Adipocyte (in vitro differentiated cells): ENCODE measurements at places on chromosomes 12 and 14.

- DNase-seq, result no peak
Observed at GRCh38 chr12:126932156-126932555, 1334.8 kb upstream of the TMEM132C start.

DNA sequence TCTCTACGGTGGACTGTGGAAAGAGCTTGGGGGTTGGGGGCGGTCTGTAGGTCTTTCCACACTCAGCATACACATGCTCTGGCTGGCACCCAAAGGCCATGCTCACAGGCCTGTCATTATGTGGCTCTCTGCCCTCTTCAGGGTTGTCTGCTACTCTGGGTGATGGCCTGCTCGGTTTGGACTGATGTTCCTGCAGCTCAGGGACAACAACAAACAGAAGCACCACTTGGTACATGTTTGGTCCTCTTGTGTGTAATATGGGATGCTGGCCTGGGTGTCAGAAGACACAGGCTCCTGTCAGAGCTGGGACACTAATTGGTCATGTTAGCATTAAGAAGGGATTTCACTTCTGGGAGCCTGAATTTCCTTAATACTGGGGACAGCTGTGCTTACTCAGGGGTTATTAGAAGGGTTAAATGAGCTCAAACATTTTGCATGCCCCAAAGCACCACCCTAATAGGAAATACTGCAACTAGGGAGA is 32.7 kb upstream of the SELPLG start:
- peak; percentile 56 for DNase-seq

DNA sequence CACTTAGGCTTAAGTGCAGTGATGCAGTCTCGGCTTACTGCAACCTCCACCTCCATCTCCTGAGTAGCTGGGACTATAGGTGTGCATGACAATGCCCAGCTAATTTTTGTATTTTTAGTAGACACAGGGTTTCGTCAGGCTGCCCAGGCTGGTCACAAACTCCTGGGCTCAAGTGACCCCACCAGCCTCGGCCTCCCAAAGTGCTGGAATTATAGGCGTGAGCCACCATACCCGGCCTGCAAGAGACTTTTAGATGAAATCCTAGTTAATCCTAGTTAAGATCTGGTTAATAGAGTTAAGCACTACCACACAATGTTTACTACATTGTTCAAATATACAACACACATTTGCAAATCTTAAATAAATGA is 196.5 kb upstream of the AMIGO2 start:
- no peak for DNase-seq

- peak; percentile 42 for DNase-seq
Observed at GRCh38 chr12:16165506-16165905, 112.0 kb downstream of the SLC15A5 start.

- DNase-seq, result peak; percentile 68
Observed at GRCh38 chr12:10101042-10101579, 2.3 kb upstream of the CLEC1A start.

DNA sequence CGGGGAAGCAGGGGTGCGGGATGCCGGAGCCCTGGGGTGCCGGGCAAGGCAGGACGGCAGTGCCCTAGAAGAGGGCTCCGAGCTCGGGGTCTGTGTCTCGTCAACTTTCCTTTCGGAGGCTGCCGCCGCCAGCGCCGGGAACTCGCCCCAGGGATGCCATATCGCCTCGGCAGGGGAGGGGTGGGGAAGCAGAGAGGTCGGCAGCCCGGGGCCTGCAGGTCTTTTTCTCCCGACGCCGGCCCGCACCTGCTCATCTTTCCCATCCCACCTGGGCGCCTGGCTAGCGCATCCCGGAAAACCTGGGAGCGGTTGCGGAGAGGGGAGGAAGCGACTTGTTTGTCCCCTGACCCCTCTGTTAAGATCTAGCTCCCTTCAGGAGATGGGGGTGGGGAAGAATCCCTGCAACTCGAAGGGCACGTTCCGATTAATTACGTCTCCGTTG is 547 bp downstream of the CNTN1 start:
- DNase-seq, result no peak

- DNase-seq, result no peak
Observed at GRCh38 chr14:55440385-55440784, at the start of gene TBPL2. TBPL2 (minus strand) TSS chr14:55440616; CDS start chr14:55440449, 167 bp downstream.

GRCh38 chr12:113867258-113867657 is 98.9 kb downstream of the RBM19 start:
- DNase-seq, result peak; percentile 15

DNA sequence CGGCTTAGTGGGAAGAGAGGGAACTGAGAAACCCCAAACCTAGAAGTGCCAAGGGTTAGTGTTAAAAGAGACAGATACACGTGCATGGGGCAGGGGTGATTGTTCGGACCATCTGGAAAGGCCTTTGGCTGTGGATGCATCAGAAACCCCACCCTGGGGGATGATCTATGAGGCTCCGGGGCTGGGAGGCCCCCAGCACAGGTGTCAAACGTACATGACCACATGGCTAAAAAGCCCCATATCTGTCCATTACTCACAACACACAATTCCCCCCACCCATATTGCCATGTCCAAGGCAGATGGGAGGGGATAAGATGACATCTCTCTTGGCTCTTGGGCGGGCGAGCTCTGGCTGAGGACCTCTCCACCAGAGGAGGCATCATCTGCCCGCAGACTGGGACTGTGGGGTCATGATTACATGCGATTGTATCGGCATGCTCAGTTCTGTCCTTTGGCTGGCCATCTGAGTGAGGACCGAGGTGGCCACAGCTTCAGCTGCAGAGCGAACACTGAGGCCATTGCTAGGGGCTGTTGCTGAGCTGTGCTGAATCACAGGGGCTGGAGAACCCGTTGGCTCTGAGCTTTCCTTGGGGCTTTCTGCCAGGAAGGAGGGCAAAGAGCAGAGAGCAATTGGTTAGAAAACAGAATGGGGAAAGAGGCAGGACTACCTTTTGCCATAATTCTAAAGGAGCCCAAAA is 9.6 kb upstream of the NPFF start:
- no peak for DNase-seq

DNA sequence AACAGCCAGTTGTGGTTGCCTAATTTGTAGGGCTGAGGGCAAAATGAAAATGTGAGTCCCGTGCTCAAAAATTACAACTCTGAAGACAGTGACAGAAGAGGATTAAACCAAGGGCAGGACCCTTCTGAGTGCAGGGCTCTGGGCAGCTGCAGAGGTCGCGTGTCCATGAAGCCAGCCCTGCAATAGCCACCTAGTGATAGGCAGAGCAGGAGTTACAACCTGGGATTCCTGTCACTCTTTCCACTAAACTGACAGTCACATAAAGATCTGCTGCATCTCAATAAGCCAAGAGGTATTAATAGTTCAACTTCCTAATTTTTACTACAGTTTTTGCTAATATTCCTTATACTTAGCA is 94.1 kb downstream of the SLC2A13 start:
- no peak for DNase-seq

DNA sequence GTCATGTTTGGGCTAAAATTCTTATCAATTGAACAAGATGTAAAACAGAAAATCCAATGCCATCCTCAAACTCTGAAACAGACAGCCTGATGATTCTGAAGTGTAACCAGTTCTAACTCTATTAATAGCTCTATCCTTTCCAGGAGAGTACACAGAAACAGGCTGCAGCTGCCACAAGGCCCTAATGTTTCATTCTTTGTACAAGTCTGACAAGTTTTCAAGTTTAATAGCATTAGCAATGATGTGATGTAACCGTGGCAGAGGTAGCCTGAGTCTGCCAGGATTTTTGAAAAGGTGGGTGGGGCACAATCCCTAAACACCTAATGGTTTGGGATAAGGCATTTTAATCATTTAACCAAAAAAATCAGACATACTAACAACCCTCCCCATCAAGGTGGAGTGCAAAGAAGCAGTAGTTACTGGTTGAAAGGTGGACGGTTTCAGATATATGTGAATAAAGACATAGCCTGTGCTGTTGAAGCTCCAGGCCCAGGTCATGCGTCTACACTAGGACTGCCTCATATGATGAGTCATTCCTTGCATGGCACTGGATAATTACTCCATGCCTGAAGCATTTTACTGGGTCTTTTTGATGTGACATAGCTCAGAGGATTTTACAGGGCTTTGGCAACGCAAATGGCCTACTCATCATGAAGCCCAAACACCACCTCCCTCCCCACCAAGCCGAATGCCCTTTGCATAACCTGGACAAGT is 145.1 kb upstream of the GRIP1 start:
- peak; percentile 10 for DNase-seq

GRCh38 chr14:105911006-105911847 is 384.8 kb downstream of the TMEM121 start:
- no peak for DNase-seq

- DNase-seq, result no peak
Observed at GRCh38 chr12:66203820-66204219, 14.8 kb downstream of the IRAK3 start.

DNA sequence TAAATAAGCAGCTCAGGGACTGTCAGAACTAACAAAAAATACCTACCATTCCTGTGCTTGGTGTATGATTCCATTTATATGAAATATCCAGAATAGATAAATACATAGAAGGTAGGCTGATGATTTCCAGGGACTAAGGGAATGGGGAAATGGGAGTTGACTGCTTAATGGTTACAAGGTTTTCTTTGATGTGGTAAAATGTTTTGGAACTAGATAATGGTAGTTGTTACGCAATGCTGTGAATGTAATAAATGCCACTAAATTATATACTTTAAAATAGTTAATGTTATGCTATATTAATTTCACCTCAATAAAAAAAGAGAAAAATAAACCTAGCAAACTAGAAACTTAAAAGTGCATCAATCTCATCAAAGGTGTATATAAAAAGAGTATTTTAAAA is 41.1 kb downstream of the CEP83 start:
- DNase-seq, result no peak

DNA sequence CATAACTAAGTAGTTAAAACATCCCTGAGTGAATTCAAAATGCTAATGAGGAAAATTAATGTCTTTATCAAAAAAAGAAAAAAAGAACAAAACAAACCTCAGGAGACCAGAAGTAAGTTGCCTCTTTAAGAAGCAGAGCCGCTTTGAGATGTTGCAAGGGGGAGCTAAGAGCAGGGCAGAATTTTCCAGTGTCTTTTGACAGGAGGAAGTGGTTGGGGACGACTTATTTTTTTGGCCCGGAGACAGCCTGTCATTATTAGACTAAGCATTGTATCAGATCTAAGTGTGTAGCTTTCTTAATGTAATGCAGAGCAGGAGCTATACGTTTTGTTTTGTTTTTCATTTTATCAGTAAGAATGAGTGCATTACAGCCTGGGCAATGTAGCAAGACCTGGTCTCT is 206.6 kb downstream of the CACNA1C start:
- no peak for DNase-seq

DNA sequence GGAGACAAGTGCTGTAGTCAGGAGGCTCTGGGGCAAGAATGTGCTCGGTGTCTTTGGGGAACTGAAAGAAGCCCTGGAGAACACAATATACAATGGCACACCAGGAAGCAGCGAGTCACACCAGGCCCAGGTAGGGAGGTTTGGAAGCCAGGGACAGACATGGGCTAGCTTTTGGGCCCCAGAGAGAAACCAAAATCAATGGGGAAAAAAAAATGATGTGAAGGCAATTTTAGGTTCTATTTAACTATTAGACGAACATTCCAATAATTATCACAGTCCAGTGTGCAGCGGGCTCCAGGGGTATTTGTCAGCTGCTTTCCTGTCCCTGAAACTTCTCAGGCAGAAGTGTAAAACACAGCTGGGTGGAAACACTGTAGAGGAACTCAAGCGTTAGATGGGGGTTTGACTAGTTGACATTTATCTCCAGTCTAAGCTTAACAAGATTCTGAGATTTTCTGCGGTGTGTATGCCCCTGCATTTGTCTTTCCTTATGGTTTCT is 21.8 kb upstream of the EGLN3 start:
- DNase-seq, result no peak

DNA sequence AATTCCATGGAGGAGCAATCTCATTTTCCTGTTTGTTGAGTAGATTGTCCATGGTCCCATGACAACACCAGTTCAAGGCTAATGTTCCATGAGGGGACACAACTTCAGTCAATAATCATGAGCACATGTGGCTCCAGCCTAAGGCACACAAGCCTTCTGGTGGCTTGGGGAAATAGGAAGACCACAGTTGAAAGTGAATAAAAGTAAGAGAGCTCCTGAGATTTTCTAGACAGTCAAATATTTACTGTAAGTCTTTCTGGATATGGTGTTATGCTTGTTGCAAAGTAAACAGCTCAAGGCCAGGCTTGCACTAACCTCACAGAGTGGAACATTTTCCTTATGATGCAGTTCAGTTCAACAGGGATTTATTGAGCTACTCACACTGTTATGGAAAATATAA is 206.9 kb upstream of the SLC38A2 start:
- DNase-seq, result peak; percentile 45

DNA sequence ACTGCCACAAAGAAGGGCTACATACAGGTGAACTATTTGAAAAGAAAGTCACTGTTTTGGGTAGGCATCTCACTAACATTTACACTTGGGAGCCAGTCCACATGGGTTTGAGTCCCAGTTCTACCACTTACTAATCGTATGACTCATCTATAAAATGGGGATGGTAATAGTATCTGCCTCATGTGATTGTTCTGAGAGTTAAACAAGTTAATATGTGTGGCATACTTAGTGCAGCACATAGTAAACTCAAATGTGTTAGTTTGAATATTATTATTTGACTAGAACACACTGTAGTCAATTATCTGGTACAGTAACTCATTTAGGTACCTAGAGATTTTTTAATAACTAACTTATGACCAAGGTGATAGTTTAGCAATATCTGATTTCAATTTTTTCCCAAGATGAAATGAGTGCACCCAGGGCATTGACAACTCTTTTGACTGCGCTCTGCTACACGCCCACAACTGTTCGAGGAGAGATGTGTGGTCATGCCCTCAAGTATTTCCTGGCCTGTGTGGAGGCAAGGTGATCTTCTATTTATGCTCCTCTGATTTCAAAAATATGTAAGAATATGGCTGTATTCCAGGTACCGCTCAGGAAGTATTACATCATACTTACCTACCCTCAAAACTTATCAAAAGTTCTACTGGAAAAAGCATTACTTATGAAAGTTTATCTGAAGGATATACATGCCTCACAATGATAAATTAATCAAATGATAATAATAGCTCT is 210.6 kb upstream of the EGLN3 start:
- no peak for DNase-seq

- no peak for DNase-seq
Observed at GRCh38 chr12:45243963-45244362, 28.1 kb downstream of the ANO6 start.

- peak; percentile 44 for DNase-seq
Observed at GRCh38 chr14:69395929-69396328, 2.2 kb downstream of the ERH start.

DNA sequence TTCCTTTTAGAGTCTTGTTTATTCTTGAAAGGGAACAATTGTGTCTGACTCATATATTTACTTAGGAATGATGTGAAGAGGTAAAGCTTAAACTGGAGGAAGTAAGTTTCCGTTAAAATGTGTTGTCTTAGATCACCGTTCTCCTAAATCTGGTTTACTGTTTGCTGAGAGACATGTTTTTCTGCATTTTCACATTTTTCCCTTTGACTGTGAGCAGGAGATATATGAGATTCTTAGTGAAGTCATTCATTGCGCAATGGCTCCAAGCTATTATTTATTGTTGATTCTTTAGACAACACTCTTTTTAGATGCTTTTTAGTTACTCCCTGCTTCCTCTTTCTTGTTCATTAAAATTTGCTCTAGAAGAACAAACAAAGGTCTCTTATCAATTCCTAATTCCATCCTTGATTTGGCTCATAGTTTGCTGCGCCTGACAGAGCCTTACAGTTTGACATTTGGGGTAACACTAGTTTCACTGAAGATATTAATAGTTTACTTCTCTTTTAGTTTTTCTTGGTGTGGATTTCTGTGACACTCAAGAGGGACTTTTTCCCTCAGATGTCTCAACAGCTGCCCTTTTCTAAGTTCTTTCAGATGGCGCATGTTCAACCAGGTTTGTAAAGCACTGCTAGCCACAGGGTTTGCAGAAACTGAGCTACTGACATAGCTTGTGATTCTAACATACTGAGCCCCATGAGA is 11.4 kb downstream of the CLECL1 start:
- peak; percentile 73 for DNase-seq

GRCh38 chr14:99937475-99938244 is 127.6 kb upstream of the EVL start:
- no peak for DNase-seq
